ENCODE measurements at places on chromosomes 7 and 10.

- DNase-seq: no peak
These were observed 235.2 kb upstream of the GRB10 start for GRCh38 chr7:51017576-51018535.

- peak; percentile 73 for DNase-seq
These were observed 533.1 kb downstream of the KCNMA1 start for GRCh38 chr10:77104459-77104980.

DNA sequence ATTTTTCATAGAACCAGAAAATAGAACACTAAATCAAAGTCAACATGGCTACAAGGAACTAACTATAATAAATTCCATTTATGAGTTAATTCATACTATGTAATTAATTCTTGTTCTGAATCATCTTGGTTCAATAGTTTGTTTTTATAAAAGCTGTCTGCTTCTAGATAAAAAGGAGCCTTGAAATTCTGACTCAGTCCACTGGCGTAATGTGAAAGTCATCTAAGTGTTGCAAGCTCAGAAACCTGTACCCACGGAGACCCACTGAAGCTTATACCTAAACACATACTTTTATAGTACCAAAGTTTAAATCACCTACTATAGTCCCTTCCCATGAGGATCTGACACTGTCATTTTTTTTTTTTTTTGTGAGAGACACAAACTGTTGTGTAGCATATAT lies 489.4 kb downstream of the SEMA3D start:
- no peak for DNase-seq

DNA sequence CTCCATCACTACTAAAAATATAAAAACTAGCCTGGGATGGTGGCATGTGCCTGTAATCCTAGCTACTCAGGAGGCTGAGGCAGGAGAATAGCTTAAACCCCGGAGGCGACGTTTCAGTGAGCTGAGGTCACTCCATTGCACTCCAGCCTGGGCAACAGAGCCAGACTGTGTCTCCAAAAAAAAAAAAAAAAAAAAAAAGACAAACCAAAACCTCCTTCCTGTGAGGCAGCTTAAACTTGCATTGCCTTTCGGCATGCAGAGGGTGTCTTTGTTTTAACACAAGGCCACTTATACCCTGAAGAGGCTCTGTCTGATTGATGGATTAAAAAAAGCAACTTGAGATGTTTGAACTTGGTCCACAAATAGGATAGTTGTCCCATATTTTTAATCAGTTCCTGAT lies 128.4 kb upstream of the RSU1 start:
- DNase-seq: no peak

DNA sequence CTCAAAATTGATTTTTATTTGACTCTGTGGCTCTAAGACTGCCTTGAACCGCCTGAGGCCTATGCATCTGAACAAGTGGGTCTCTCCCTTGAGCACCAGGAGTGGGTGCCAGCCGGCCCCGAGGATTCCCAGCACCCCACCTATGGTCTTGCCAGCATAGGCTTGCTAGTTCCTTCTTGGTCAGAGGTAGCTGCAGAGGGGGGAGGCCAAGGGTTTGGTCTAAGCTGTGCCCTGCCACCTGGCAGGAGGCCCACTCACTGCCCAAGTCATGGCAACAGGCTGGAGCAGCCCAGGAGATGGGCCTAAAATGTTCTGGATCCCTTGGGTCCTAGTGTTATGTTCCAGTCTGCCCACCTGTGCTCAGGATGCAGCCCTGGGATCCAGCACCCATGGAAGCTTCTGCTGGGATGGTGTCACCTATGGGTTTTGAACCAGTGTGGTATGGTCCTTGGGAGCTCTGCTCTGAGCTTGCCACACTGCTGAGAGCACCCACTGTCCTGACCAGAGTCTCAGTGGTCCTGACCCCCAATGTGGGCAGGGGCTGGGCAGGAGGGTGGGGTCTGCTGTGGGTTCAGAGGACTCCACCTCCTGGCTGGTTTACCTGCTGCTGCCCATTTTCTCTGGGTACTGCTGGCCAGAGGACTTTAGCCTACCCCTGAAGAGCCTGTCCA lies 12.6 kb downstream of the YKT6 start:
- DNase-seq: peak; percentile 11

- DNase-seq: peak; percentile 84
These were observed 140.8 kb downstream of the ADAM12 start for GRCh38 chr10:126247446-126247975.

- DNase-seq: no peak
These were observed 26.9 kb downstream of the BMPER start for GRCh38 chr7:33932221-33932620.

GRCh38 chr7:1748076-1748838 lies 78.2 kb downstream of the ELFN1 start:
- no peak for DNase-seq

DNA sequence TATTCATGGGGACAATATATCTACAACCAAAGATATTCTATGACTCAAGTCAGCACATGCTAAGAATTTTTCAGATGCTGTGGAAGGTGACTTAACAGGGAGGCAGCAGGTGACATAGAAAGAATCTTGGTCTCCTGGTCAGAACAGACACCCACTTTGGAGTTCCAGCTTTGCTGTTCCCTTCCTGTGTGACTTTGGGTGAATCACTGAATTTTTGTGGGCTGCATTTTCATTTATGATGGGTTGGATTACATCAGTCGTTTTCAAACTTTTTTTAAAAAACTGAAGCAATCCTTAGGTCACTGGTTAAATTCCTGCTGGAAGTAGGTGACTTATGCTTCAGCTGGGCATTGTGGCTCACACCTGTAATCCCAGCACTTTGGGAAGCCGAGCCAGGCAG lies 24.9 kb downstream of the RGR start:
- no peak for DNase-seq

DNA sequence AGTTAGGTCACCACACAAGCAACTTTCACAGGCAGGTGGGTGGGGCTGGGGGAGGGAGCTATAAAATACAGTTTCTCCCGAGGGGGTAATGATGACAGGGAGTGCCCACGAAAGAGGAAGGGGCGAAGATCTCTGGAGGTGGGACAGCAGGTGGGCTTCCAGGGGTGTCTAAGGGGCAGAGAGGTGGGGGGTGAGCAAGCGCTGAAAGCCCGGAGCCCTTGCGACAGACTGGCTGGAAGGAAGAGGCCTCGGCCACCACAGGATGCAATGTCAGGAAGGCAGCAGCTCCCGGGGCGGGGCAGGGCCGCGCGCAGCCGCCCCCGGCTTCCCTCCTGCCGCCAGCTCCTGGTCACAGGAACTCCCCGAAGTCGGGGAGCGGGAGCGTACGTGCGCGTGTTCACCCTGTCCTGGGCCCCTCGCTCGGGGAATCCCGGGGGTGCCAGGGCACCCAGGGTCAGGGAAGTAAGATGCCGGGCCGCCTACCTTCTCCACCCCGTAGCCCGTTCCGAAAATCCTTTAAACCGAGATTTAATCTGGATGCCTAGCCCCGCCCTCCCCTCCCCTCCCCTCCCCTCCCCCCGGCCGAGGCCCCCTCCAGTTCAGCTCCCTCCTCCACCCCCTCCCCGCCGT lies 105.2 kb upstream of the PPIF start:
- peak; percentile 81 for DNase-seq

DNA sequence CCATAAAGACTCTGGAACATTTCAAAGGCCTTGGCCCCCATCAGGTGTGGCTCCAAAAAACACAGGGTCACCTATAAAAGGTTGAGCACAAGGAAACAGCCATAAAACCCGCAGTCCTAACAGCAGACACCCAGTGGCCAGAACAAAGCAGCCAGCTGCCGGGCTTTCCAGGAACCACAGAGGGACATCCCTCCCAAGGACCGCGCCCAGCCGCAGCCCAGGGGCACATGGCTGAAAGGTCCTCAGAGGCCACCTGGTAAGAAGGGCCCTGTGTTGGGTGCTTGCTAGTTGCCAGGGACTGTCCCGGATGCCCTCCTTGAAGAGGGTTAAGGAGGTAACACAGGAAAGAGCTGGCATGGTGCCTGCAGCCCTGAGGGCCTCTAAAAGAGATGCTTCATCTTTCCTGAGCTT lies 32.7 kb downstream of the KCNMA1 start:
- DNase-seq: no peak
